ENCODE measurements at places on chromosomes 5 and 9. TPM values are rescaled to one million over a fixed set of nuclear protein-coding genes. Genes with fewer than 3 reads are reported as not detected.

DNA sequence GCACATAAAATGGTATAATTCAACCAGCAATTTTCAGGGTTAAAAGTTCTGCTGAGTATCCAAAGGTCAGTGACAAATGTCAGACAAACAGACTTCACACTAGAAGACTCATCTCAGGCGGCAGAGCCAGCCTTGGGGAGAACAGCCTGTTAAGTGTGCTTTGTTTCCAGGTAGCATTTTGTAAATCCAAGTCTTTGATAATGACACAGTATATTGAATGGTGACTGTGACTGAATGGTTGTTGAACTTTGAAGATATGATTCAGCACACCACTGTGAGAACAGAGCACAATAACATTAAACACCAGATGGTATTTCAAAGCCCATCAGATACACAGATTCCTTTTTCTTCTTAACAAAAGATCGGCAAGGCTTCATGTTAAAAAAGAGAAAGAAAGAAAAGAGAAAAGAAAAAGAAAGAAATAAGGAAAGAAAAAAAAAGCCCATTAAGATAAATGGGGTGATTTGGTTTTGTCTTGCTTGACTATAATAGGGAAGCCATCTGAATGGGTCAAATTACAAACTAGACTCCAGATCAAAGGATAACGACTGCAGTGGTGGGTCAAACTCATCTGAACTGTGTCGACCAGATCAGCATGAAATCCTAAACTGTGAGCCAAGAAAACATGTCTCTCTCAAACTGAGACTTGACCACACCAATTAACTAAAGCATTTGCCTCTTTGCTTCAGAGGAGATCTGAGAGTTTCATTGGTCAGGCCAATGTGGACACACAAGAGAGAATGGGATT, 313.0 kb upstream of the ZNF608 start:
- no peaks in the 10 kb centered on the region for H3K27me3 ChIP-seq
- no peak overlapping the region for H3K27ac ChIP-seq
- H3K36me3 ChIP-seq, result no peaks in the 10 kb centered on the region
- H3K4me1 ChIP-seq, result no peaks in the 10 kb centered on the region
- DNase-seq, result no peak

The PRR16 gene
- total RNA-seq, result not detected

DNA sequence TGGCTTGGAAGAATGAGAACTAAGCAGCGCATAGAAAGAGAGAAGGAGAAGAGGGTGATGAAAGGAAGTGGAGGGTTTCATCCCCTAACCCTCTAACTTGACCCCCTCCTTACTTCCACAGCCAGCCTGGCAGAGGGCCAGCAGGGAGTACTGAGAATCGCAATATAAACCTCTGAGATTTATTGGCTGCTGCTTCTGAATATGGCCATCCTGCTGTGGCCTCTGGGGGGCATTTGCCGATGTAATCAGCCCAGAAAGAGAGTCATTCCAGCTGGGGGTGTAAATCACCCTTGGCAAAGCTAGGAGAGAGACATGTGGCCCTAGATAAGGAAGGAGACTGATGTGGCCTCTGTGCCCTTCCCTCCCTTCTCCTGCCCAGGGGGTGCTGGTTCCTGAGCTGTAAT, 960 bp upstream of the GFRA3 start:
- no peak for DNase-seq
- no peak overlapping the region for H3K27ac ChIP-seq
- peaks cover 2% of the 10 kb centered on the region for H3K36me3 ChIP-seq
- peaks cover 6% of the 10 kb centered on the region for H3K4me1 ChIP-seq
- peaks cover 29% of the 10 kb centered on the region for H3K27me3 ChIP-seq

GRCh38 chr9:132244582-132245455, 83.0 kb downstream of the NTNG2 start:
- H3K27ac ChIP-seq, result no peak overlapping the region
- peaks cover 5% of the 10 kb centered on the region for H3K4me1 ChIP-seq
- no peak for DNase-seq
- peaks cover 14% of the 10 kb centered on the region for H3K27me3 ChIP-seq
- H3K4me3 ChIP-seq, result no peak overlapping the region

- no peaks in the 10 kb centered on the region for H3K4me1 ChIP-seq
- no peak overlapping the region for H3K27ac ChIP-seq
- no peaks in the 10 kb centered on the region for H3K36me3 ChIP-seq
- H3K27me3 ChIP-seq, result peaks cover 8% of the 10 kb centered on the region
- no peak overlapping the region for H3K4me3 ChIP-seq
Measured at GRCh38 chr9:130421802-130422276, 22.9 kb upstream of the ASS1 start.

GRCh38 chr5:61784341-61784740, 452.3 kb downstream of the ZSWIM6 start:
- no peak overlapping the region for H3K4me3 ChIP-seq
- no peak overlapping the region for H3K27ac ChIP-seq
- H3K4me1 ChIP-seq, result no peaks in the 10 kb centered on the region
- peaks cover 3% of the 10 kb centered on the region for H3K27me3 ChIP-seq

Data from activated T-helper 1 cell treated with anti-CD3 and anti-CD28 coated beads, Interleukin-12 subunit alpha, Interleukin-12 subunit beta, Interleukin-2, Interleukin-4 antibody, amounts not matched to agents 30 ng/mL and 10 ng/mL and 1 ng/mL, durations not matched to agents 14 hours and 24 hours and 36 hours (primary cell).